ENCODE measurements at places on chromosomes 2 and 18.

DNA sequence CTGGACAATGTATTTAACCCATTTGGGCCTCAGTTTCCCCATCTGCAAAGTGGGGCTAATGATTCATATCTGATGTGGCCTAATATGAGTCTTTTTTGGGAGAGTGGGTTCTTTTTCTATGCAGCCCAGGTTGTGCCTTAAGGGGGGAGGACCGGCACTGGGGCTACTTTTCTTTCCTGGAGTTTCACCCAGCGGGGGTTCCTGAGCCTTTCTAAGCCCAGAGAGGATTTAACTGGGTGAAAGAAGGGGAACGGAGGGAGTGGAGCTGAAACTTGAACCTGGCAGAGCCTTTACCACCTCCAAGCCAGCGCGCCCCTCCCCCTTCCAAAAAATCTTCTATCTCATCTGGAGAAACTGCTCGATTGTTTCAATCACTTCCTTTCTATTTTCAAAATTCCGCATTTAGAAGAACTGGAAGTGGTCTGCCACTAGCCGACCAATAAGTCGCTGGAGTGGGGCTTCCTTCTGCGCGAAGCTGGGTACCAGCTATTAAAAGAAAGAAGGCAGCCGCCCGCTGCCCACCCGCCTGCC is 205.0 kb upstream of the SMAD2 start:
- no peak for DNase-seq

- DNase-seq, result no peak
These were observed 184.6 kb downstream of the FMNL2 start for GRCh38 chr2:152519581-152519952.

DNA sequence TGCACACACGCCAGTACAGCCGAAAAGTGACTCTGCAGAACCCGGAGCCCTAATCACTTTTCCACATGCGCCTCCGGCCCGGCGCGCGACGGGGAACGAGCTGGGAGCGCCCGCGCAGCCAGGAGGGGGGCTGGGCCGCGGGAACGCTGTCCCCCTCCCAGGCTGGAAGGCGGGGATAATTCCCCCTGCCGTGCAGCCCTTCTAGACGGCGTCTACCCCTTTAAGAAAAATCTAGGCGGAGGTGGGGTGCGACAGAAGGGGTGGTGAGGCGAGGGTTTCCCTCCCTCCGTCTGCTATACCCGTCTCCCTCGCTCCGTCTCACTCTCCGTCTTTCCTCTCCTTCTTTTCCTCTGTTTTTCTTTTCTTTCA is 2.4 kb downstream of the CYP26B1 start:
- DNase-seq, result no peak

DNA sequence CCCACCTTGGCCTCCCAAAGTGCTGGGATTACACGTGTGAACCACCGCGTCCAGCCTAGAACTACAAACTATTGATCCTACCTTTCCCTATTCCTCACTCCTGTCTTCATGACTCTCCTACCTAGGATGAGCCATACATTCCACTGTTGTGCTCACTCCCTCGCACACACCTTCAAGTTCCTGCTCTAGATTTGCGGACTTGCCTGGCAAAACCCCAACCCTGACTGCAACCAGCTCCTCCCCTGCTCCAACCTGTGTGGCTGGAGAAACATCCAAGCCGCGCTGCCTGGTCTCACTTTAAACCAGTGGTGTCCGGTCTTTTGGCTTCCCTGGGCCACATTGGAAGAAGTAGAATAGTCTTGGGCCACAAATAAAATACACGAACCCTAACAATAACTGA is 5.0 kb upstream of the DNPEP start:
- no peak for DNase-seq

- no peak for DNase-seq
These were observed 51.8 kb downstream of the CPO start for GRCh38 chr2:206991070-206991469.
